Naive thymus-derived CD8-positive, alpha-beta T cell (primary cell): ENCODE measurements at places on chromosomes 7 and 10. TPM values are rescaled to one million over a fixed set of nuclear protein-coding genes. Genes with fewer than 3 reads are reported as not detected.

GRCh38 chr7:77407906-77408305, 8.2 kb downstream of the GSAP start:
- no peak for DNase-seq
- no peak overlapping the region for H3K4me3 ChIP-seq
- H3K4me1 ChIP-seq: peaks cover 48% of the 10 kb centered on the region
- H3K27ac ChIP-seq: no peak overlapping the region

GRCh38 chr10:119217991-119218490, 10.7 kb downstream of the GRK5 start:
- H3K4me3 ChIP-seq: no peak overlapping the region
- H3K27ac ChIP-seq: no peak overlapping the region
- no peaks in the 10 kb centered on the region for H3K36me3 ChIP-seq

DNA sequence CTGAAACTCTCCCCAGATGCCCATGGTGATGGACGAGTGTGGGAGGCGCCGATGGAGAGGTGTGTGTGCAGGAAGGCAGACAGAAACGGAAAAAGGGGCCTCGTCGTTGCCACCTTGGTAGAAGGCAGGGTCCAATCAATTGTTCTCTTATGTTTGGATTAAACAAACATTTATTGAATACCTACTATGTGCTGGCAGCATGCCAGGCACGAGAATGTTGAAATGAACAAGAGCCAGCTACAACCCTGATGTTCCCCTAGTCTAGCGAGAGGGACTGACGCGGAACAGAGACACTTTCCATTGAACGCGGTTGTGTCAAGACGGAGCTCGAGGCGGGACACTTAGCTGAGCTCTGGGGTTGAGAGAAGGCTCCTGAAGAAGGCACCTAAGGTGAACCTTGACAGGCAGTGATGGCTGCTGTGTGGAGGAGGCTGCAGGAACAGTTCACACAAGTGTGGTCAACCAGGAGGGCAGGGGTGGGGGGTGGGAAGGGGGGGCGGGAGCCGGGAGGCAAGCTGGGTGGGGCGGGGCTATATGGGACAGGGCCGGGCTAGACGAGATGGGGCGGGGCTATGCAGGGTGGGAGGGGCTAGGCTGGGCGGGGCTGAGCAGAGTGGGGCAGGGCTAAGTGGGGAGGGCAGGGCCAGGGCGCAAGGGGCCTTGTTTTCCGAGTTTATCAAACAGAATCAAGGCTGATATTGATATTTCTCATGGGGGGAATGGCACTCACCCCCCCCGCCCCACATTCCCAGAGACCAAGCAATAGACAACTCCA, 181.0 kb downstream of the GATA3 start:
- no peak for DNase-seq
- no peak overlapping the region for H3K27ac ChIP-seq
- peaks cover 15% of the 10 kb centered on the region for H3K4me1 ChIP-seq
- H3K27me3 ChIP-seq: no peaks in the 10 kb centered on the region

GRCh38 chr10:121112579-121113384, 261.6 kb downstream of the WDR11 start:
- H3K27me3 ChIP-seq: no peaks in the 10 kb centered on the region
- H3K4me1 ChIP-seq: no peaks in the 10 kb centered on the region
- H3K27ac ChIP-seq: no peak overlapping the region
- no peak overlapping the region for H3K4me3 ChIP-seq
- H3K36me3 ChIP-seq: no peaks in the 10 kb centered on the region

DNA sequence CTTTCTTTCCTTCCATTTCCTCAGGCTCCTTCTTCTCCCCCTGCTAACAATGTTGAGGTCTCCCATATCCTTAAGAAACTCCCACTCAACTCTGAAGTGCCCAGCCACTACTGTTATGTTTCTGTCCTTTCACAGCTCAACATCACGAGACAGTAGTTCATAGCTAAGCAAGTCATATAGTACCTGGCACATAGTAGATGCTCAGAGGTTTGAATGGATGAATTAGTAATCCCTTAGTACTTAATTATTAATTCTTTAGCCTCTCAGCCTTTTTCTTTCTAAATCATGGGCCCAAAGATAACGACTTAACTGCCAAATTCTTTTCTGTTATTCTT, 22.6 kb downstream of the CSGALNACT2 start:
- DNase-seq: no peak
- no peaks in the 10 kb centered on the region for H3K27me3 ChIP-seq
- H3K36me3 ChIP-seq: peaks cover 13% of the 10 kb centered on the region
- H3K4me3 ChIP-seq: no peak overlapping the region
- H3K27ac ChIP-seq: no peak overlapping the region
- peaks cover 61% of the 10 kb centered on the region for H3K4me1 ChIP-seq

- peaks cover 6% of the 10 kb centered on the region for H3K27me3 ChIP-seq
- H3K27ac ChIP-seq: no peak overlapping the region
- H3K36me3 ChIP-seq: no peaks in the 10 kb centered on the region
- H3K4me3 ChIP-seq: no peak overlapping the region
These were observed 12.9 kb upstream of the CDK6 start for GRCh38 chr7:92849322-92849721.

DNA sequence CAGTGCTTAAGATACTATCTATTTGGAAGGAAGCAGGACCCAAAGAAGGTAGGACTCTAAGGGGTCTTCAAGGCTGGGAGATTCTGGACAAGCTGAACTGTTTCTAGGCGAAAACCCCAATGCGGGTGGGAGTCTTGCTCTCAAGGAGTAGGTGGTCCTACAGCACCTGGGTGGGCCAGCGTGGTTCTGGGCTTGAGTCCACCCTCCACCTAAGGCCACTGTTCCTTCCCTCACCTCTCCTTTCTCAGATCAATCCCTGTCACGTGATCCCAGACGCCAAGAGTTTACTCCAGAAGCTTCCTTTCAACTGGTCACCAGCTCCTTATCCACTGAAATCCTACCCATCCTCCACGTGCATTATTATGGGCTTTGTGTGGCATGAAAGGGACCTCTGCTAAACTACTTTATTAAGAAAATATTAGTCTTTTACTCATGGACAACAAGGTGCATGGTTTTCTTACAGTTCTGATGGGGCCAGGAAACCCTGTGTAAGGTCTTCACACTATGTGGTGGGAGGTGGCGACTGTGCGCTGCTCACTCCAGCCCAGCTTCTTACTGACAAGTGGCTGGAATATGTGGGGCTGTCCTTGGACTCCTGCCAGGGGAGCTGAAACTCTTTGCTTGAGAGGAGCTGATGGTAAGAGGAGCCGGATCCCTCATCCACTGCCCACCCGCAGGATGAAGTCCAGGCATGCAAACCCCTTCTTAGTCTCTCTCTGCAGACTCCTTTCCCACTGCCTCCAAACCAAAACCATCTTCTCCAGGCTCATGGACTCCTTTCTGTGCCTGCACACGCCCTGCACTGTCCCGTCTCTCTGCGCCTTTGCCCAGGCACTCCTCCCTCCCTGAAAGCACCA, 1.6 kb downstream of the ZNF746 start:
- H3K27me3 ChIP-seq: no peaks in the 10 kb centered on the region
- H3K4me3 ChIP-seq: peak overlapping the region; percentile 99
- H3K4me1 ChIP-seq: peaks cover 36% of the 10 kb centered on the region
- no peak for DNase-seq
- H3K27ac ChIP-seq: no peak overlapping the region
- peaks cover 38% of the 10 kb centered on the region for H3K36me3 ChIP-seq

- peaks cover 18% of the 10 kb centered on the region for H3K4me1 ChIP-seq
- no peaks in the 10 kb centered on the region for H3K27me3 ChIP-seq
- H3K27ac ChIP-seq: no peak overlapping the region
- H3K4me3 ChIP-seq: no peak overlapping the region
These were observed 5.7 kb downstream of the C1GALT1 start for GRCh38 chr7:7188091-7188490.

DNA sequence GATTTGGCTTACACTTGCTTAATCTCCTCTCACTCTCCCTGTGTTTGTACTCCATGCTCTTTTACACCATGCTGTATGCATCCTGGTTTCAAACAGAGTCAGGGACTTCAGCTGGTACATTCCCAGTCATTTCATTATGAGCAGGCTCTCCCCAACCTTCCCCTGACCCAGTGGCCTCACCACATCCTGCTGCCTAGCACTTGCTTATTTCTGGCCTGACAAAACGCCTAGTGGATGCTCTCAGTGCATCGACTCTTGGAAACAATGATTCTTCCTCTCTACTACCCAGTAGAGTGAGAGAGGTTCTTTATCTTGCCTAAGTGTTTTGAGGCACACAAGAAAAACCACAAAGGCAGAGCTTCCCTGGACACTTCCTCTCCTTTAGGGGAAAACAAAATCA, 63.4 kb downstream of the CAV1 start:
- peak overlapping the region; percentile 7 for H3K27ac ChIP-seq
- H3K27me3 ChIP-seq: peaks cover 17% of the 10 kb centered on the region
- H3K4me3 ChIP-seq: no peak overlapping the region
- DNase-seq: no peak
- peaks cover 31% of the 10 kb centered on the region for H3K4me1 ChIP-seq

NCF1 gene
- total RNA-seq: 13.0 TPM

IQCE gene
- total RNA-seq: 6.6 TPM

OGA gene
- total RNA-seq: 406 TPM

GPR146 gene
- total RNA-seq: 9.5 TPM

LZTS2 gene
- total RNA-seq: 34.3 TPM

SLK gene
- total RNA-seq: 29.8 TPM

OPALIN gene
- not detected for total RNA-seq

ADAM8 gene
- 8.5 TPM for total RNA-seq

PMS2 gene
- total RNA-seq: 20.0 TPM
